Hypothalamus (tissue), 51 donors: ENCODE measurements at places on chromosomes 4 and X.

DNA sequence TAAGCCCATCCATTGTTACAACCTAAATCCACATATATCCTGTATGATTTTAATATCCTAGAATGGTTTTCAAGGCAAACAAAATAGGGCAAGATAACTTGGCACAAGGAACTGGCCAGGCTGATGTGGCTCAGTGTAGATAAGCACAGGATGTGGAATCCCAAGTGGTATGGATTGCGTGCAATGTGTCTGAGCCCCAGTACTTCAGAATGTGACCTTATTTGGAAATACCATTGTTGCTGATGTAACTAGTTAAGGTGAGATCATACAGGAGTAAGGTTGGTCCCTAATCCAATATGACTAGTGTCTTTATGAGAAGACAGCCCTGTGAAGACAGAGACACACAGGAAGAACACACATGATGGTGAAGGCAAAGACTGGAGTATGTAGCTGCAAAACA is 72.4 kb downstream of the IL21 start:
- no peak for DNase-seq

GRCh38 chr4:162016991-162017390 is 146.8 kb downstream of the FSTL5 start:
- no peak for DNase-seq

DNA sequence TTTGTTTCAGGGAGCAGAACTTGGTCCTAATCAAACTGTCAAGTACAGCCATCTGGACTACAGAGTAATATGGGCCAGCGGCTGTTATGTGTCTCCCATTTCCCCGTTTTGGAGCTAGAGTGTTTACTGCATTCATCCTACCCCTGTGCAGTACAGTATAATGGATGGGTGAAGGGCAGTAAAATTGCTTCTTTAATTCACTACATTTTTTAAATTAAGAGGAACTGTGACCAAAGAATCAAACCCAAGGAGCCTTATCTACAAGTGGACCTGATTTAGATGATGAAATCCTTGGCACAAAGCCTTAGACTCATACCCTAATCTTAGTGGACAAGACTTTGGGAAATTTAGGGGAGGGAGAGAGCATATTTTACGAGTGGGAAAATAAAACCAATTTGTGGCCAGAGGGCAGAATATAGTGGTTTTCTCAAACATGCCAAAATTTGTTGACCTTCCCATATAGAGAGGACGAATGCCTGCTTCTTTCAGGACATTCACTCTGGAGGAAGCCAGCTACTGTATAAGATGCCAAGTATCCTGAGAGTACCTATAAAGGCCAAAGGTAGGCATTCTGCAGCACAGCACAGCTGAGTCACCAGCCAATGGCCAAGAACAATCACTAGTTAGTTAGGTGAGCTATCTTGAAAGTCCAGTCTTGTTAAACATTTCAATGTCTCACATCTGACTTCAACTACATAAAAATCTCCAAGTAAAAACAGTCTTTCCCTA is 253.8 kb upstream of the KCNIP4 start:
- no peak for DNase-seq

DNA sequence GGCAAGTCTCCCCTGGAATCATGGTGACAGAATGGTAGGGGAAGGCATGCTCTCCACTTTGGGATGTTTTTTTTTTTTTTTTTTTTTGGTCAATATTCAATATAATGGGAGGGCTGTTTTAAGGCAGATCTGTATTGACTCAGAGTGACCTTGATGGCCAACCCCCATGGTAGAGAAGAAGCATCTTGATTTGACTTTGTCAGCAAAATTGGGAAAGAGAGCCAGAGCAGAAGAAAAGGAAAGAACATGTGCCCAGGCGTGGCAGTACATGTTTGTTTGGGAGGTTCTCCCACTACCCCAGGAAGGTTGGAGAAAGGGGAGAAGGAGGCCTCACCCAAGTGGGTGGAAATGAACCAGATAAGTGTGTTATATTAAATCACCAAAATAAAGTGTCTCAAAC is 62.2 kb upstream of the TBC1D9 start:
- DNase-seq = no peak

GRCh38 chr4:680928-681645 is 6.7 kb downstream of the MYL5 start:
- DNase-seq = no peak

GRCh38 chr4:151879705-151880445 is 119.1 kb upstream of the GATB start:
- DNase-seq = no peak

DNA sequence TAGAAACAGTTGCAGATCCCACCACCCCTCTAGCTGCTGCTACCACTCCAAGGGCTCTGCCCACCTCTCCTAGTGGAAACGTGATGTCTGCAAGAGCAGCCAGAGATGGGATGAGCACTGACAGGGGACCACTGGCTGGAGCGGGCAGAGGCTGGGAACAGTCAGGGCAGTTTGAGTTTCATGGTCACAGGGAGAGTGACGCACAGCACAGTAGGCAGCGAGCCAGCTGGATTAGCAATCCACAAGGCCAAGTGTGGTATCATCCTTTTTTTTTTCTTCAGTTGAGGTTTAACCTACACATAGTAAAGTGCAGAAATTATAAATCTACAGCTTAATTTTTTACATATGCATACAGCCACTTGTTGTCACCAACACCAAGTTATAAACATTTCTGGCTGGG is 6.4 kb upstream of the SCML2 start:
- DNase-seq = no peak
